ENCODE measurements at places on chromosomes 1 and 21.

DNA sequence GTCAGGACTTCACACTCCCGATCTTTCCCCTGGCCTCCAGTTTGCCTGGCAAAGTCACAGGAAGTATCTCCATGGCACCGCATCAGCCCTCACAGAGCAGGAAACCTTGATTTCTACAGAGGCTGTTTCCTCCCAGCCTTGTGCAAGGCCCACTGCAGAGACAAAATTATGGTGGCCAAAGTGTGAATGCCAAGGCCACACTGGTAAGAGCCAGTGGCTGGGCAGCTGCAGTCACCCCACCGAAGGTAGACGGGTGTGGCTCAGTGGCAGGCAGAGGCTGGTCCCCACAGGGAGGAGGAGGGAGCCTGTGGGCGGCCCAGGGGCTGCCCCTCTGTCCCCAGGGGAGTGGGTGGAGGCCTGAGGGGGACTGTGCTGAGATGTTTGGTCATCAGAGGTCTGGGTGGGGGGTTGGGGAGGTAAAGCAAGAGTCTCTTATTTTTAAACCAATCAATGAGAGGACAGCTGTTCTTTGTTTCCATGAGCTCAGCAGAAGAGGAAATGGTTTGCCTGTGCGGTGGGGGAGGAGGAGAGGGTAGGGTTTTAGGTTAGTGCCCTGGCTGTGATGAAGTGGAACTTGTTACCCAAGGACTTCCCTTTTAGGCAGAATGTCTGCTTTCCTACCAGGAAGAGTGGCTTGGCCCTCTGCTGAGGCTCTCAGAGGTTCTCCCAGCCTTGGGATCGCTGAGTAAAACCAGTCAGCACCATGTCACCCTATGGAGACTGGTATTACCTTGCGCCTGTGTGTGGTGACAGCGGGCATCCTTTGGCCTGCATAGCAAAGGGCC lies 18.0 kb upstream of the BTG2 start:
- peak; percentile 81 for DNase-seq

- peak; percentile 66 for DNase-seq
These were observed at the start of gene USP24 for GRCh38 chr1:55215194-55216021. TSS of gene USP24 (minus strand) at chr1:55215364. CDS start at chr1:55215113, 251 bp downstream.

- no peak for DNase-seq
These were observed 7.4 kb downstream of the DOP1B start for GRCh38 chr21:36163750-36164741.

- no peak for DNase-seq
These were observed 16.4 kb downstream of the NCMAP start for GRCh38 chr1:24572301-24572700.

GRCh38 chr21:35294231-35294898 lies 245.3 kb upstream of the RUNX1 start:
- DNase-seq: no peak

GRCh38 chr1:65958561-65959350 lies 166.1 kb downstream of the PDE4B start:
- DNase-seq: no peak
